RPMI8226 (cell line): ENCODE measurements at places on chromosomes 12 and 14.

- no peak for DNase-seq
Measured at GRCh38 chr12:109654357-109654756, 59.3 kb upstream of the FAM222A start.

- DNase-seq: no peak
Measured at GRCh38 chr12:124603831-124604251, 36.4 kb upstream of the NCOR2 start.

- no peak for DNase-seq
Measured at GRCh38 chr12:132524405-132524804, 34.5 kb downstream of the FBRSL1 start.

DNA sequence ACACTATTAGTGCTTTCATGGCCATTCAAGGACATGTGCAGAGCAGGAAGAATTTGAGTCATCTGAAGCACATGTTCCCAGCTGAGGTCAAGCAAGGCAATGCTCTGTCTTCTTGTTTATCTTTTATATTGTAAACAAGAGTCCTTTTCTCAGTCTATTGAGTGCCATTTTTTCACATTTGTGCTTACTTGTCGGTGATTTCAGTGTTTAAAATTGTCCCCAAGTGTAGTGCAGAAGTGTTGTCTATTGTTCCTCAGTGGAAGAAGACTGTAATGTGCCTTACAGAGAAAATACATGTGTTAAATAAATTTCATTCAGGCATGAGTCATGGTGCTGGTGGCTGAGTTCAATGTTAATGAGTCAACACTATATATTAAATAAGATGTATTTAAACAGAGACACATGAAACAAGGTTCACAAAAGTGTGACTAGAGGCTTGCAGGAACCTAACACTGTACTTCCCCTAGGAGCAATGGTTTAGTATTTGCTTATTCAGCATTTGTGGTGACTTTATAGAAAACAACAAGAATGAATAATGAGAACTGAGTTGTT lies 391.1 kb downstream of the LRIG3 start:
- peak; percentile 2 for DNase-seq

- no peak for DNase-seq
Measured at GRCh38 chr12:111174251-111174960, 194.5 kb downstream of the PHETA1 start.

DNA sequence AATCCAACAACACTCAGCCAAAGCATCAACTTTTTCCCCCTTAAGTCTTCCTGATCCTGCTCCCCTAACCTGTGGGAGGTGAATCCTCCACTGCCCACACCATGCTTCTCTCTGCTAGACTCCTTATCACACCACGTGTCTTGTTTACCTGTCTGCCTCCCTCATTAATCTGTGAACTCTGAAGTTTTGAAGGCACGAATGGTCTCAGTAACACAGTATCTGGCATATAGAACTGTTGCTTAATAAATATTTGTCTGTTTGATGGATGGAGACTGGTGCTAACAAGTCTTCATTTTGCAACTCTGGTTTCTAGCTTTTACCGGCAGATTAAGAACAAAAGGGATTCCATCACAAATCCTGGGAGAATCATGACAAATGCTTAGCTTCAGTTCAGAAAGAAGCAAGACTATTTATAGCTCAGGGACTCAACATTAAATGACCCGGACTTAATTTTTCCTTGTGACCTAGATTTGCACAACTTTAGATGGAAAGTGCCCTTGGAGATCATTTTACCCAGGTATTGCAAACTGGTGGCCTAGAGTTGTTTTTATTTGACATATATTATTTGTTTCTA lies 267.4 kb downstream of the APAF1 start:
- no peak for DNase-seq

- DNase-seq: no peak
Measured at GRCh38 chr12:4211372-4211771, 62.2 kb upstream of the CCND2 start.

- DNase-seq: no peak
Measured at GRCh38 chr14:104505085-104506074, 74.2 kb upstream of the C14orf180 start.

GRCh38 chr14:51780006-51780692 lies 80.3 kb upstream of the GNG2 start:
- peak; percentile 64 for DNase-seq

DNA sequence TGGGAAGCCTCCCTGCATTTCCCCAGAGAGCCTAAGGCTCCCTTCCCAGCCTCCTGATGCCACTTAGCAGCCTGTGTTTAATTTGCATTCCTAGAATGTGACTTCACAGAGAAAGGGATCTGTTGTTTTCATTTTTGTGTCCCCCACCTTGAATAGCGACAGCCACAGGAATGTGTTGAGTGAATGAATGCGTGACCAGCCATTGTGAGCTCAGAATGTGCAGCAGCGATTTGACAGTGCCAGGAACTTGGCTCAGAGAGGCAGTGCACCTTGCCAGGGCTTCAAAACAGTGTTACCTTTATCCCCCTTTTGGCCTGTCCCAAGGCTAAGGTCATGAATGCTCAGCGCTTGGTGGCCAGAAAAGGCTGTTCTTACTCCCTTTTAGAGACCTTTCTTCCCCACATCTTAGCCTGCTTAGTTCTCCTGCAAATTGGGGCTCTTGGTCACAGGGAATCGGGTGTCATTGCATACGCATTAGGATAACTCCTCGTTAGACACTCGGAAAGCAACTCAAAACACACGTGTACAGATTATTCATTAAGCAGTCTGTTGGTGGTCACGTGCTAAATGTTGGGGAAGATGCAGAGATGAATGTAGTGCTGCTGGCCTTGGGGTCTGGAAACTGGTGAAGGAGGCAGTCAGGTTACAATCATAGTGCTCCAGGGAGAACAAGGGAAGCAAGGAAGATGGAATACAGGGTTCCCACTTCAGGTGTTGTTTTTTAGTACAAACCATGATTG lies 9.8 kb downstream of the NTF3 start:
- no peak for DNase-seq

DNA sequence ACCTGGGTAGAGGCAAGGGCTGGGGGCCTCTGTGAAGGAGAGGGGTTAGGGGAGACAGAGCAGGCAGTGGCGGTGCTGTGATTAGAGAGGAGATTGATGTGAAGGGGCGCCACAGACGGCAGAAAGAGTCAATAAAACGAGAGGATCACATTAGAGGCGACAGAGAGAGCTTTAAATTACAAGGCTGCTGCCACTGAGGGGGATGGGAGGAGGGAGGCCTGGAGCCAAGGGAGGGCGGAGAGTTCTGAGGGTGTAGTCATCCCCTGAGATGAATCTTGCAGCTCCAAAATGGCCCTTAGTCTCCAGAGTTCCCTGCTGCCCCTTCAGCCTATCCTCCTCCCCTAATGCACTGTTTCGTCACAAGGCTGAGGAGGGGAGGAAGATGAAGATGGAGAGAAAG lies 12.8 kb downstream of the ZFHX2 start:
- DNase-seq: no peak

DNA sequence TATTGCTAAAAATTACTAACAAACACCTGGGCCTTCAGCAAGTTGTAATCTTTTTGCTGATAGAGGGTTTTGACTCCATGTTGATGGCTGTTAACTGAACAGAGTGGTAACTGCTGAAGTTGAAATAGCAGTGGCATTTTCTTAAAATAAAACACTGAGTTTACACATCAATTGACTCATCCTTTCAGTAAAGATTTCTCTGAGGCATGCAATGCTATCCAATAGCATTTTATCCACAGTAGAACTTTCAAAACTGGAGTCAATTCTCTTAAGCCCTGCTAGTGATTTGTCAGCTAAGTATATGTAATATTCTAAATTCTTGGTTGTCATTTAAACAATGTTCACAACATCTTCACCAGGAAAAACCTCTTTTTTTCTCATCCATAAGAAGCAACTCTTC lies 59.5 kb downstream of the CMAS start:
- DNase-seq: no peak

DNA sequence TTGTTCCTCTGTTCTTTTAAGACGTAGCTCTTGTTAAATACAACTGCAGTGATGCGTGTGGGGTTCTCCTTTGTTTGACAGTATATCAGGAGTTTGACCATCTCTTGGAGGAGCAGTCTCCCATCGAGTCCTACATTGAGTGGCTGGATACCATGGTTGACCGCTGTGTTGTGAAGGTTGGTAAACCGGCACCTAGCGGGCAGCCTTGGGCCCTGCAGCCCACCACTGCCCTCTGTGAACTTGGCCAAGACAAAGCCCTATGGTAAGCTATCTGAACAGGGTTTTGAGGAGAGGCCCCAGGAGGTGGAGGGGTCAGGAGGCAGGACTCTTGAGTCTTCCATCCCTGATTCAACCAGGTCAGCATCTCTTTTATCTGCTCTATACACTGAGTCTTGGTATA lies 54.6 kb upstream of the RIC8B start:
- no peak for DNase-seq

- DNase-seq: no peak
Measured at GRCh38 chr14:76516884-76517283, 140.9 kb downstream of the ESRRB start.

DNA sequence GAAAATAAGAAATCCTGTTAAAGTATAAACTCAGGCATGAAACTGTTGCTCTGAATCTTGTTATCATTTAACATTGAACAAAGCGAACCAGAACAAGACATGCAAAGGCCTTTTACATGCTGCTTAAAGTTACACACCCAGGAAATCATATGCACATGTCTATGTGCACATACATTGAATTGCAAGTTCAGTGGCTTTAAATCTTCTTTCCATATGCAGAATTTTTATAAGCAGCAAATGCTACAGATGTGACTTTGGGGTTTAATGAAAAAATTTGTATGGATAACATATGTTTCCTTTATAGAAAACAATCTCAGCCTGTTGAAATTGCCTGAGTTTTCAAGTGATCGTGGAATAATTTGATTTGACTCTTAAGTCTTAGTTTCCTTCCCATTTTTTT lies 193.9 kb downstream of the AEBP2 start:
- DNase-seq: no peak

GRCh38 chr12:48995086-48995879 lies 3.9 kb downstream of the DDN start:
- peak; percentile 70 for DNase-seq

DNA sequence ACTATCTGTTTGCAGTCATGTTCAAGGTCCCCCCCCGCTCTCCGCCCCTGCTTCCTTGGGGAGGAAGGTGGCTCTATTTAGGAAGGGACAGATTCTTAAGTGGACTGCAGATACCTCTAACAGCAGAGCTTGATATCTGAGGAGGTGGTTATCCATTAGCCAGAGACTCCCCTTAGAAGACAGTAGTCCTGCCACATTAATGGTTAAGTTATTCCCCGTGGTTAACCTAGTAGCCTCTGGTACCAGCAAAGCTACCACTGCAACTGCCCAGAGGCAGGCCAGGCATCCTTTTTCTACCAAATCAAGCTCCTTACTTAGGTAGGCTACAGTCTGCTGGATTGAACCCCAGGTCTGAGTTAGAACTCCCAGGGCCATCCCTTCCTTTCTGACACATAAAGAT lies 162.1 kb upstream of the AVPR1A start:
- no peak for DNase-seq

- DNase-seq: no peak
Measured at GRCh38 chr12:47139000-47139681, 59.4 kb upstream of the AMIGO2 start.

DNA sequence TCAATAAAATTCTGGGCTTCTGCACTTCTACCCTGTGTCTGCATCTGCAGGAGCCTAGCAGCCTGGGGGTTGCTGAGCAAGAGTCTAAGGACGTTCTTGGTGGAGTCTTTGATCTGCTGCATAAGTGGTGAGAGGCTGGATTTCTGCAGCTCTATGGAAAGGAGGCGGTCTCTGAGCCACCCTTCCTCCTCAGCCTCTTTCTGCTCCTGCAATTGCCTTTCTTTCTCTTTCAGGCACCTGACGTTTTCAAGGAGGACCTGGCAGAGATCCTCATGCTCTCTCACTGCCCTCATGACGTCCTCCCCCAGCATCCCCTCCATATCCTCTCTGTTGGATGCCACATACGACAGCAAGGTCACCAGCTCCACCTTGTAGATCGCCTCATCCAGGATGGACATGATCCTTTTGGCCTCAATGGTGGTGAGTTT lies 13.6 kb upstream of the TPCN1 start:
- peak; percentile 70 for DNase-seq

DNA sequence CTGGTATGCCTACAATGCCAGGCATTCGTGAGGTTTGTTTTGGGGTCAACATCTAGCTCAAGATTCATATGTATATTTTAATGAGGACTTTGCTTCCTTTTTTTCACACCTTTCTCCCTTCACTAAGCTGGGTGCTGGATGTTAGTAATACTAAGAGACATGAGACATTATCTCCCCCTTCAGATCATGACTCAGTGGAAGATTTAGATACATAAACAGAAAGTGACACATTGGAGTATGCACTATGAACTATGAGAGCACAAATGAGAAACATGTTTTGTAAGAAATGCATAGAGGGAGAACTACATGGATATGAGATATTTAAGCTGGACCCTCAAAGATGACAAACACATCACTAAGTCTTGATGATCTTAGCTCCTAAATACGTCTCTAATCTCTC lies 286.3 kb downstream of the RPAP3 start:
- no peak for DNase-seq
